ENCODE measurements at places on chromosomes 7 and 10.

DNA sequence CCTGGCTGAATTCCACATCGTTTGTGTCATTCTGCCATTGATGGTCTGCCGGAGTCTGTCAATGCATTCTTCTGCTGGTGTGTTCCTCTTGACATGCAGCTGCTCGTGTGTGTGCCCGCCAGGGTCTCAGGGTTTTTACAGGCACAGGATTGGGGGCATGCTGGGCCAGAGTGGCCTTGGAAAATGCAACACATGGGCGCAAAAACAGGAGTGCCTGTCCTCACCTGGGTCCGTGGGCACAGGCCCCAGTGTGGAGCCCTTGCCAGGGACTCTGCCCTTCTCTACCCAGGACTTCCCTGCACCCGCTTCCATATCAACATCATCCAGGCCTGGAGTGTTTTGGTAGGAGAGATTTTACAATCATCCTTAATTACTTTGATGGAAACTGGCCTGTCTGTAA lies 340.7 kb downstream of the KIF20B start:
- DNase-seq, result no peak

- no peak for DNase-seq
Observed at GRCh38 chr7:126856691-126857291, 395.9 kb downstream of the GRM8 start.

GRCh38 chr7:101538596-101539459 lies 90.3 kb downstream of the MYL10 start:
- peak; percentile 47 for DNase-seq

DNA sequence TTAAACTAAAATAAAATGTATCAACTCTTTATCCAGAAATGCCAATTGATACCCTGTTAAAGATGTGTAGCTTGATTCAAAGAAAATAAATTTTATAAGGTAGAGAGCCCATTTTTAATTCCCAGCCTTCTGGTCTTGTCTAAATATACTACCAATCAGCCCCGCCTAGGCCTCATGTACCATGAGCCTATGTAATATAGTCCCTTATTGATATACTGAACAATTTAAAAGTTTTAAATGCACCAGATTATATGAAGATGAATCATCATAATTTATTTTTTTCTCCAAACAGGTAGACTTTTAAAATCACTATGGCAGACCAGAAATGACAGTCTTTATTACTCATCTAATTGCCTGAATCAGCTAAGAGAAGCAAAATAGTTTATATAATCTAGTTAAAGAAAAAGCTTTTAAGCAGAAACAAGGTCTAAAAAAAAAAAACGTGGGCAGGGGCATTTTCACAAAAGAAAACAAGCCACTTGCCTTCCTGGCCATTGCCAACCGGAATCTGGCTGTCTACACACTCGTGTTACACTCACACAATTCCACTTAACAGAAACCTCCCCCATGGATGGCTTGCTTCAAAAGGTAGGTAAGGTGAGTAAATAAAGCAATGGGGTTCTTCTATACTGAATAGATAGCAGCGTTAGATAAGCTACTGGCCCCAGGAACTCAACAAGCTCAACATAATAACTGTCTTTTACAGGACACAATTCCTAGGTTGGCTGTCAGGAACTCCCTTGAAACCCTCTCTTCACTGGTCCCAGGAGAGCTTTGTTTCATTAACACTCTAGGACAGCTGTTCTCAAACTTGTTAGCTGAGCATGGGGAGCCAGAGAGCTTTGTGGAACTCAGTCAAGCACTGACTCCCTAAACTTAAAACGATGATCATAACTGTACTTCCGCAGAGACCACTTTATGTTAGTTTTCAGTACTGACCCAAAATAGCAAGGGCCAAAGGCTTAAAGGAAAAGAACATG lies 37.2 kb downstream of the RAPGEF5 start:
- no peak for DNase-seq

DNA sequence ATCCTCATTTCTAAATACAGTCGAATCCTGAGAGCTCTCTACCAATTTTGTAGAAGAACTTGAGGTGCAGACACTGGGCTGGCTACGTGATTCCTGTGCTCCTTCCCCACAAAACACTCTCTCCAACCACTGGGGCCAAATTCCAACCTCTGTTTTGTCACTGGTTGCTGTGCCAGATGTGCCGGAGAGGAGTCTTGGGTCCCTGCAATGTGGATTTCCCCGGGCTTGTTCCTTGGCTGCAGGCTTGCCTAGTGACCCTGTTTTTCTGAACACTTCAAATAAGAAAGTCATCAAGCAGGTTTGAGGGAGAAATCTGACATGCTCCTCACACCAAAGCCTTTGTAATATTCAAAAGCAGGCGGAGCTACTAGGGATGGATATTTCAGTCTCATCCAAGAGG lies 44.4 kb upstream of the AGBL3 start:
- DNase-seq, result no peak

- no peak for DNase-seq
Observed at GRCh38 chr10:19892677-19893076, 76.4 kb downstream of the PLXDC2 start.

Measured in activated T-cell treated with anti-CD3 and anti-CD28 coated beads, Interleukin-2, amount 50 U/mL, for 72 hours (primary cell).